ENCODE measurements at places on chromosomes 13 and 19.

DNA sequence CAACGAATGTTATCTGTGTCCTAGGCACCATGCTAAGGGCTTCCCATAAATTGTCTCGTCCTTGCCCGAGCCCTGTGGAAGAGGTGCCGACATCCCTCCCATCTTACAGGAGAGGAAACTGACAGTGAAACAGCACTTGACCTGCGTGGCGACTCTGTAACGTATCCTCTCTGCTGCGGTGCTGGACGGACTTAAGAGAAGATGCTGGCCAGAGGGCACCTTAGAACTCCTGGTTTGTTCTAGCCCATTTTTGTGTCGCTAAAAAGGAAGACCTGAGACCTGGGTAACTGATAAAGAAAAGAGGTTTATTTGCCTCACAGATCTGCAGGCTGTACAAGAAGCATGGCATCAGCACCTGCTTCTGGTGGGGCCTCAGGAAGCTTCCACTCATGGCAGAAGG is 68.6 kb downstream of the KCTD15 start:
- no peak for DNase-seq

- DNase-seq = no peak
These were observed 128.7 kb downstream of the TSHZ3 start for GRCh38 chr19:31220540-31220939.

GRCh38 chr13:75395901-75396300 is 86.1 kb downstream of the TBC1D4 start:
- no peak for DNase-seq

DNA sequence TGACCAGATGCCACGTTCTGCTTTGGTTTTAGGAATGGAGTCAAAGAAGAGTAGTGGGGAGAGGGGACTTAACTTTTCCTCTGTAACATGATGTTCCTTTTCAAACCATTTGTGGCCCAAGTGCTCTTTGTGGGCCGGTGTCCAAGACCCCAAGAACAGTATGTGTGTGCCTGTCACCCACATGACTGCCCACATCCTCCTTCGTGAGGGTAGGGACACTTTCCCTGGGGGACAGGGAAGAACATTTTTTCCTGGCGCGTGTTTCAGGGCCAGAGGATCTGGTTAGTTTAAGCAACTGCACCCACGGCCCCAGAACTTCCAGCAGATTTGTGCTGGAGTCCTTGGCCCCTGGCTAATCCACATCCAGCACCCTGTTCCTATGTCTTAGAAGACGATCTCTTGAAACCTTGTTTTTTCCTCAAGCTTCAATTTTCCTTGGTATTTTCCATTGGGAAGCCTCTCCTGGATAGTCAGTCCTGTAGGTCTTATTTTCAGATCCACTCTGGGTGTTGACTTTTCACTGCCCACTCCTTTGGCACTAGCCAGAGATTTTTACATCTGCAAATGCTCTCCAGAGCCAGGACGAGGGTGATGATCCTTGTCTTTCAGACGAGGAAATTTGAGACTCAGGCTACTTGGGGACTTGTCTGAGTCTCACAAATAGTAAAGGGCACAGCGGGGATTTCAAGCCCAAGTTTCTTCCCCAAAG is 10.8 kb upstream of the CCDC97 start:
- DNase-seq = no peak

DNA sequence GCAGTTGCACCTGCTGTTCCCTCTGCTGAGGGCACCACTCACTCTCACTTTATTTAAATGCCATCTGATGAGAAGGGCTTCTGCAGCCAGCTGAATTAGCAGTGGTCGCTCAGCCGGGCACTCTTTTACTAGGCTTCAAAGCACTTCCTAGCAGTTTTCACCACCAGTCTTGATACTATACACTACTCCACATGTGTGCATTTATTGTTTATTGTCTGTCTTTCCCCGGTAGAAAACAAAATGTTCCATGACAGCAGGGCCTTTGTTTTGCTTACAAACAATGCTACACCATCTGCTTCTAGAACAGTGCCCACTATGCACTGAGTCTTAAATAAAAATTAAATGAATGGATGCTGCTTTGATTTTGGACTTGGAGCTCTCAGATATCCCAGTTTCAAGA is 404.9 kb downstream of the FGF14 start:
- DNase-seq = peak; percentile 2

DNA sequence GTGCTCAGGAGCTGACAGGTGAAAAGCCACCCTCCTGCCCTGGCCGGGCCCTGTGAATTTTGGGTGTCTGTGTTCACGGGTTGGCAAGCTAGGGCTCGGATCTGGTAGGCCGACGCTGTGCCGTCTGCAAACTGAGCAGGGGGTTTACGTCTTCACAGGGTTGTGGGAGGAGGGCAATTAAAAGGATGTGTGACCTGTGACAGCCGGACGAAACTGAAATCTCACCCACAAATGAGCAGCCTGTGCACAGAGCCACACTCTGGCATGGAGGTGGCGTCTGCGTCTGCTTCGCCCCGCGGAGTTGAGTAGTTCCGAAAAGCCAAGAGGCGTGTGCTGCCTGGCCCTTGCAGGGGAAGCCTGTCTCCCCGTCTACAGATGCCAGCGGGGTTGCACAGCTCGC is 117.3 kb downstream of the KDM4B start:
- no peak for DNase-seq

DNA sequence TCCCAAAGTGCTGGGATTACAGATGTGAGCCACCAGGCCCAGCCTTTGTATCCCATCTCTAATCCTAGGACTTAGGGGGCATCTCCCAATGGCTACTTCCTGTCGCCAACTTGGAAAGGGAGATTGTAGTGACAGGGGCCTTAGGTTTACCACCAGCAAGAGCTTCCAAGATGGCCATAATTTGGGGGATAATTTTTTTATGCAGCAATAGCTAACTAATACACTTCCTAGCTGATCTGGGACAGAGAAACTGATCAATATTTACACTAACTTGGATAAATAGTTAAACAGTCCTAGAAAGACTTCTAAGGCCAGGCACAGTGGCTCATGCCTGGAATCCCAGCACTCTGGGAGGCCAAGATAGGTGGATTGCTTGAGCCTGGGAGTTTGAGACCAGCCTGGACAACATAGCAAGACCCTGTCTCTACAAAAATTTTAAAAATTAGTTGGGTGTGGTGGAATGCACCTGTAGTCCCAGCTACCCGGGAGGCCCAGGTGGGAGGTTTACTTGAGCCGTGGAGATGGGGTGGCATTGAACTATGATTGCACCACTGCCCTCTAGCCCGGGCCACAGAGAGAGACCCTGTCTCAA is 5.3 kb upstream of the COLGALT1 start:
- DNase-seq = no peak

GRCh38 chr19:16180611-16181010 is 4.6 kb upstream of the FAM32A start:
- DNase-seq = no peak

GRCh38 chr19:7262470-7262869 is 31.7 kb downstream of the INSR start:
- DNase-seq = no peak

GRCh38 chr19:10501971-10502523 is 1.1 kb downstream of the KEAP1 start:
- peak; percentile 79 for DNase-seq

DNA sequence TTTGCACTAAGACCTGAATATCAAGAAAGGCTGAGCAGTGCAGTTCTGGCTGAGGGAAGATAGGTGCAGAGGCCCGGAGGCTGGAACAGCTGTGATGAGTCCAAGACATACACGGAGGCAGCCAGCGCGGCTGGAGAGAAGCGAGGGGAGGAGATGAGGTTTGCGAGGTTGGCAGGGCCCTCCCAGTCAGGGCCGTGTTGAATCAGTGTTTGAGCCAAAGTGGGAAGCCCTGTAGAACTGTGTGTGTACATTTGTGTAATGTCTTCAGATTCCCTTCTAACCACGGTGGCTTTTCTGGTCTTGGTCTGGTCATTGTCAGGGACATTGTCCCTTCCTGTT is 34.9 kb downstream of the PAK4 start:
- no peak for DNase-seq

- DNase-seq = no peak
These were observed 308.3 kb downstream of the TBC1D4 start for GRCh38 chr13:75173457-75174356.

- no peak for DNase-seq
These were observed 84.9 kb downstream of the GNG7 start for GRCh38 chr19:2617393-2618165.

DNA sequence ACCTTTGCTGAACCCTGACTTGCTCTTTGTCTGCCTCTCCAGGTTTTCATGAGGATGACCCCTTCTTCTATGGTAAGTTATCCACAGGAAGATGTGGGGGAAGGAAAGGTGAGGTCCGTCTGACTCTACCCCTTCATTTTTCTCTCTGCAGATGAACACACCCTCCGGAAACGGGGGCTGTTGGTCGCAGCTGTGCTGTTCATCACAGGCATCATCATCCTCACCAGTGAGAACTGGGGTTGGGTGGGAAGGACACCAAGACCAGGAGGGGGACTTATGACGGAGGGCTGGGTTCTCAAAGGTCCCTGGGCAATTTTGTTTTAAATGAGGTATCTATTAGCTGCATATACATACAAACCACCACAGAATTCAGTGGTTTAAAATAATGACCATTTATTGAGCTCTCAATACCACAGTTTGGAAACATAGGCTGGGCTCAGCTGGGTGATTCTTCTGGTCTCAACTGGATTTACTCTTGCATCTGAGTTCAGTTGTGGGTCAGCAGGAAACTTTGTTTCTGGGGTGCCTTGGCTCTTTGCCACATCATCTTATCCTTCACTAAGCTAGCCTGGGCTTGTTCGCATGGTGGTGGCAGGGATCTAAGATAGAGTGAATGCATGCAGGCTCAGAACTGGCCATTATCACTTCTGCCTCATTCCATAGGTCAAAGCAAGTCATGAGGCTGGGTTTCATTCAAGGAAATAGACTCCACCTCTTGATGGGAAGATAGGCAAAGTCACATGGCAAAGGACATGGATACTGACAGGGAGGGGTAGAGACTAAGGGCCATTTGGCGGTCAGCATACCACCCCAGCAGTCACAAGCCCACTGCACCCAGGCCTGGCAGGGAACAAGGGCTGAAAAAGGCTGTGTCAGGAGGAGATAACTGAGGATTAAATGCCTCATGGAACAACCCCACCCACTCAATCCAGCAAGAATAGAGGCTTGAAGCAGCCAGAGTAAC is 11.8 kb downstream of the FXYD5 start:
- DNase-seq = no peak

DNA sequence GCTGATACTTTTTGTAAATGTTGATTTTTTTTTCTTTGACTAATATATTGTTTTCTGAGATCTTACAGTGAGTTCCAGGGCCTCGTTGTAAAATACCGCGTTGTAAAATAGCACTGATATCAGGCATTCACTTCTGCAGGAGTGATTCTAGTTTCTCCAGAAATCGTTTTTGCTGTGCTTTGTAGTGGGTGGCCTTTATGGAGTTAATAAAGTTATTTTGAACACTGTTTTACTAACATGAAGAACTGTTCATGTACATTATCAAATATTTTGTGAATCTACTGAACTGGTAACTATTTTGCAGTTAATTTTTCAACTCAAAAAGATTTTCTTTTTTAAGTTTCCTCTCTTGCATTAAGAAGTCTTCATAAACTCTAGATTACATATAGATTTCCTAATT is 985 bp upstream of the ZNF266 start:
- DNase-seq = no peak

GRCh38 chr13:110275931-110276552 is 30.9 kb downstream of the COL4A1 start:
- no peak for DNase-seq

- no peak for DNase-seq
These were observed 41.7 kb downstream of the ELL start for GRCh38 chr19:18480006-18480691.

- no peak for DNase-seq
These were observed 8.9 kb upstream of the WBP4 start for GRCh38 chr13:41052441-41052840.

GRCh38 chr19:34493038-34493648 is 11.6 kb downstream of the WTIP start:
- no peak for DNase-seq

GRCh38 chr19:42628411-42629140 is 33.9 kb upstream of the CEACAM8 start:
- no peak for DNase-seq

- DNase-seq = no peak
These were observed 6.1 kb upstream of the LILRA5 start for GRCh38 chr19:54319049-54319448.

GRCh38 chr13:50518781-50519201 is 324.7 kb downstream of the DLEU7 start:
- no peak for DNase-seq

GRCh38 chr19:2359992-2360685 is at the start of gene TMPRSS9:
TMPRSS9 (plus strand) TSS chr19:2360265; CDS start chr19:2389786, 29,521 bp downstream.
- no peak for DNase-seq

- DNase-seq = no peak
These were observed 37.3 kb upstream of the ALOX5AP start for GRCh38 chr13:30697996-30698401.

- no peak for DNase-seq
These were observed 52.6 kb upstream of the F7 start for GRCh38 chr13:113052971-113053370.

DNA sequence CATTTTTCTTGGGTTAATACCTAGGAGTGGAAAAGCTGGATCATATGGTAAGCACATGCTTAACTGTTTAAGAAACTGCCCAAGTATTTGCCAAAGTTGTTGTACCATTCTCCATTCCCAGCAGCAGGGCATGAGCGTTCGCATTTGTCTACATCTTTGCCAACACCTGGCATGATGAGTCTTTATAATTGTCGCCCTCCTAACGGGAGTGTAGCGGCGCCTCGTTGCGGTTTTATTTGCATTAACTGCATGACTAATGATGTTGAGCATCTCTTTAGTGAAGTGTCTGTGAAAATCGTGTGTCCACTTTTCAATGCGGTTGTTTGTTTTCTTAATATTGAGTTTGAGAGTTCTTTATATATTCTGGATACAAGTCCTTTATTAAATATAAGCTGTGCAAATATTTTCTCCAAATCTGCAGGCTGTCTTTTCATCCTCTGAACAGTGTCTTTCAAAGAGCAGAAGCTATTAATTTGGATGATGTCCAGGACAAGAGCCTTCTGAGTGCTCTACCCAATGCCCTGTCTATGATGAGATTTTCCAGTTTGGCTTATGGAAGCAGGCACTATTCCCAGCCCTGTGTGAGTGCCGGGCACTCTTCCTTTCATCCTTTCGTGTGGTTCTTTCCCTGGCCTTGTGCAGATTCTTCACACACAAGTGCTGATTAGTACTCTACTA is 202.0 kb downstream of the FOXO1 start:
- DNase-seq = no peak

GRCh38 chr13:40060296-40061007 is 405.0 kb downstream of the COG6 start:
- DNase-seq = peak; percentile 22

- no peak for DNase-seq
These were observed 258.9 kb downstream of the KCNRG start for GRCh38 chr13:50274181-50274580.

- DNase-seq = no peak
These were observed 920 bp upstream of the TIMM13 start for GRCh38 chr19:2428321-2428690.

GRCh38 chr19:12703046-12703445 is 6.6 kb upstream of the FBXW9 start:
- DNase-seq = peak; percentile 50

- DNase-seq = no peak
These were observed 35.4 kb downstream of the PCCA start for GRCh38 chr13:100124265-100124664.

Measured in frontal cortex (tissue), 4 donors.